Suppressor macrophage treated with lipopolysaccharide for 4 hours (primary cell): ENCODE measurements at places on chromosomes 5 and 9.

GRCh38 chr5:180603076-180603594 lies 11.8 kb upstream of the SCGB3A1 start:
- no peak for DNase-seq

DNA sequence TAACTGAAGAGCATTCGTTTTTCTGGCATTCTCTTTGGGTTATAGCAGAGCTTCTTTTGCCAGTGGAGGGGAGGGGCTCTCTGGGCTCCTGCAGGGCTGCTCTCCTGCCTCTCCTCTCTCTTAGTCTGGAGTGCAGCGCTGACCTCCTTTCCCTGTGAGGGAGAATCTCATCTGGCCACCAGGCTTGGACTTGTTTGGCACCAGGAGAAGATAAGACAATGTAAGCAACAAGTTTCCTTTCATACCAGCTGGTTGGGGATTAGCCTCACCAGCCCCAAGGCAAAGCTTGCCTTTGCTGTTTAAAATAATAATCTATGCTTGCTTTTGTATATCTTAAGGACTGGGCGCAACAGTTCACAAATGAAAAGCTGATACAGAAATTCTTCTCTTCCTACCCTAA lies 196.4 kb downstream of the TLE4 start:
- no peak for DNase-seq

GRCh38 chr5:32613050-32613672 lies 27.8 kb downstream of the SUB1 start:
- DNase-seq, result peak; percentile 84

- DNase-seq, result no peak
Measured at GRCh38 chr5:180346358-180346757, 6.8 kb downstream of the GFPT2 start.

DNA sequence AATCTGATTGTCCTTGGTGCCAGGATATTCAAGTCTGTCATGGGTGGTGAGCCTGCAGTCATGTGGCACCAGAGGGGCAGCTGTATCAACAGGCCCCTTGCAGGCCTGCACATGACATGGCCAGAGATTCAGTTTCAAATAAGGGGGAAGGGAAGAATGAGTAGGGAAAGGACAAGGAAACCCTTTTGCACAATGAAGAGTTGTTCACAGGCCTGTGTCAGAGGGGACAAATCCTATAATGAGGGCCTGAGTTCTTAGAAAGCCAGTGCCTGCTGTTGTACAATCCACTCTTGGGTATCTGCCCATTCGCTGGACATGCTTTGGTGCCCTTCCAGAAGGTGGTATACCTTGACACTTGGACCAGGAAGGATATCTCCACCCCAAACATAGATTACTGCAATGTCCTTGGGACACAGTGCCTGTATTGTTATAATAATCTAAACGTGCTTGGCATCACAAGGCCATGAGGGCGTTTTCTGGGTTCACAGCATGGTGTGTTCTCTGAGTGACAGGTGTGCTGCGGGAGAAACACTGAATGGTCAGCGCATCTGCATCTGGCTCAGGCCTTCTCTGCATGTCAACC lies 1.9 kb upstream of the TMEM171 start:
- DNase-seq, result no peak

DNA sequence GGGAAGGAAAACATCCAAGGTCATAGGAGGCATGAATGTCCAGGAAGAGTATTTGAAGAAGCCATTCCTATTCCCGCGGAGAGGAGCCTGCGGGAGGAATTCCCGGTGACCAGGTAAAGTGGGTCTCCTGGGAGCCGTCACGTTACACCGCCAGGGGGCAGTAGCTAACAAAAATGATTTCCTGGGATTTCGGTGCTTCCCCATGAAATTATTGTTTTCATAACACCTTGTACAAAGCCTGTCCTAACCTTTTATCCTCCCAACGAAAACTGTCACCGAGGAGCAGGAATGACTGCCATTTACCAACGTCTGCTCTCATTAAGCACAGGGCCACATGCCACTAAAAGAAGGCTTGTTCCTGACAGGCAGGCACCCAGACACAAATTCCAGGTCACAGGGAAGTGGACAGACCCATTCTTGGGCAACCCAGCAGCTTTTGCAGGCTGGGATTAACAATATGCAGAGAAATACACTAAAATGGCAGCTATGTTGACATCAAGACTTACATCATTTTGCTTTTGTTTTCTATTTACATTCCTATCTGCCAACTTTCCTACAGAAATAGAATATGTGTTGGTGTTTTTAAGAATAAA lies 41.2 kb upstream of the CTSL start:
- DNase-seq, result peak; percentile 59

DNA sequence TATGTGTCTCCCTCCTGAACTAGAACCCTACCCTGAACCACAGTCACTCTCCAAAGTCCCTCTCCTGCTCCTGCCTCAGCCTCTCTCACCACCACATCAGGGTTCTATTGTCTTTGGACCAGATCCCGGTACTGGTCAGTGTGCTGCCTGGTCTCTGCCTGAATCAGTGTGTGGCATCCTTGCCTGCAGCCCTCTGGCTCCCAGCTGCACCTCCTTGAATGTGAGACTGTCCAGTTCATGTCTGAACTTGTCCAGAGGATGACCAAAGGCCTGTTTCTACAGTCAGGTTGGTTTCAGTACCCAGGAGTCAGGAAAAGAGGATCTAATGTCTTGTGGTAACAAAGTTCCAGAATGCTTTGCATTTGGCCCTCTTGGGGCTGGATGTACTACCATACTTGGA lies 76.8 kb upstream of the RANBP3L start:
- no peak for DNase-seq

DNA sequence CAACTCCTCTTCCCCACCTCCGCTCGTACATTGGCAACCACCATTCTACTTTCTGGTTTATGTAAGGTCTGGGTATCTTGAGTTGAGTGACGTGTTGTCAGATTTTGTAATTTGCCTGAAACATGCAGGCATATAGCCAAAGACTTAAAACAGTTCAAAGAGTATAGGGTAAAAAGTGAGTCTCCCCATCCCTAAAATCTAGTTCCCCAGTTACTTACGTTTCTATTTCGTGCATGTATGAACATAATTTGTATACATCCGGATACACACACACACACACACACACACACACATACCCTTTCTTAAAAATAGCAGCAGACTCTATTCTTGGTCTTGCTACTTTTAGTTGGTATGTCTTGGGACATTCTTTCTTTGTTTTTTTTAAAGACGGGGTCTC lies 915 bp downstream of the HSDL2 start:
- peak; percentile 38 for DNase-seq

GRCh38 chr9:114140850-114141249 lies 14.5 kb upstream of the COL27A1 start:
- no peak for DNase-seq

DNA sequence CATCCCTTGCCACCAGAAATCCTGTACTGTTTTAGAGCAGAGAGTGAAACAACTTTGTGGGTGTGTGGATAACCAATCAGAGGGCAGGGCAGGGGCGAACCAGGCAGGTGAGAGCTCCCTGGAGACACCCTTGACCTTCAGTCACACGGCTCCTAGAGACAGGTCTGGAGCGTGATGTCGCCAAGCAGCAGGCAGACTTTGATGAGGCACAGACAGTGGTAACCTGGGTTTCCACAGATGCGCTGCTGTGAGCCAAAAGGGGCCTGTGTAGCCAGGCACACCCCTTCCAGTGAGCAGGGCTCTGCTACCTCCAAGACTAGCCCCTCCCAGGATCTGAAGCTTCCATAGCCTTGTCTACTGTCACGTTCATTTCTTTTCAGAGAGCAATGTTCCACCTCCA lies 317.8 kb upstream of the ADCY2 start:
- no peak for DNase-seq

DNA sequence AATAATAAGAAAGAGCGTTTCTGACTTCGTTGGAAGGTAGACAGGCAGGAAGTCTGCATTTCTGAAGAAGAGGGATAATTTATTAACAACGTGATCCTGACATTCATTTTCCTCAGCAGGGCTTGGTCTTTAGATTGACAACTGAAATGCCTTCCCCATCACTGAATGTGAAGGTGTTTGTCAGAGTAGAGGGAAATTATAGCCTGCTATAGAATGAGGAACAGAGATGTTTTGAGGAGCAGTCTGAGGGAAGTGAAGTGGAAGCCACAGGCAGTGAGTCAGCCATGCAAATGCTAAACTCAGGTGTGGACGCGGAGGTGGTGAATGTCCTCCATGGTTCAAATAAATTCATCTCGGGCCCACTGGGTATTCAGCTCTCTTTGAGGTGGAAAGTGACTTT lies 30.5 kb downstream of the C7 start:
- DNase-seq, result no peak

DNA sequence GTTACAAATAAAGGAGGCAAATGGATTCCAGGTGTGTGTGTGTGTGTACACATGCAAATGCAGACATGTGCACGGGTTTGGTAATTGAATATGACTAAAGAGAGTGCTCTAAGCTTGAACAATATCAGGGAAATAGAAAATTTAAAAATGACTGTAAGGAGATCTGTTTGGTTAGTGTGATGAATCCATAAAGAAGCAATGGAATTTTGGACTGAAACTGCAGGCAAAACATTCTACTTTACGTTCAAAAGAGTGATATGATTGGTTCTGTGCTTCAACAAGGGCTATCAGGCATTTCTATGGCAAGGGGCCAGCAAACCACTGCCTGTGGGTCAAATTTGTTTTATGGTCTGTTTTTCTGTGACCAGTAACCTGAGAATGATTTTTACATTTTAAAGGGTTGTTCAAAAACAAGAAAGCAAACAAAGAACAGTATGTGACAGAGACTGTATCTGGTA lies 332.8 kb upstream of the KLF9 start:
- no peak for DNase-seq

DNA sequence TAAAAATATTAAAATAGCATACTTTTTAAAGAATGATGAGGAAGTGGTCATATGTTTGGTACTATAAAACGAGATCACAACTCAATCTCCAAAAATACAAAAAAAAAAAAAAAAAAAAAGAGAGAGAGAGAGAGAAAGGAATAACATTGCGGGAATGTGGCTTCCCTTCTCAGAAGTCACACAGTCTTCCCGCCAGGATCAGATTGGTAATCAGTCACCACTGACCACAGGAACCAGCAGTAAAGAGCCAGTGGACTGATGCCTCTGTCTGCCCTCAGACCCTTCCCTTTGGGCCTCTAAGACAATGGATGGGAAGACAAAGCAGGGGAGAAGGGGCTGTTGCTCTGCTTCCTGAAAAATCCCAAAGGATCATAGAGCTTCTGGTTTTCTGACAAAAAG lies 104.9 kb downstream of the KLHL3 start:
- no peak for DNase-seq

GRCh38 chr5:89246252-89246651 lies 363.3 kb upstream of the MEF2C start:
- no peak for DNase-seq

GRCh38 chr9:89646189-89646939 lies 41.6 kb downstream of the GADD45G start:
- no peak for DNase-seq

DNA sequence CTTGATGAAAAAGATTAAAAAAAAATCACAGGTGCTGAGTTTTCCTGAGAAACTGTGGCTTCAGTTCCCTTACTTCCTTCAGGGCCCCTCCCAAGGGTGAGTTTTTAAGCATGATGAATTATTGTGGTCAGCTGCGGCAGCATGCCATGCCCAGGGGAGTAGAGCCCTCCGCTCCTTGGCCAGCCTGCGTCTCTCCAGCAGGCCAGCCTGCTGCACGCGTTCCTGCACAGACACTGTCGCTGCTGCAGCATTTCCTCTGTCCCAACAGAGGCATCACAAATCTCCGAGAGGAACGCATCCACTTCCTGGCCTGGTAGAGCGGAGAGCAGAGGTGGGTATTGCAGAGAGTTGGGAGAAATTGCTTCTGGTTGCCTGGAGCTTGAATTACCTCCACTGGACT lies 26.1 kb upstream of the GLRA1 start:
- no peak for DNase-seq

- no peak for DNase-seq
Measured at GRCh38 chr9:90504486-90504885, 138.1 kb downstream of the DIRAS2 start.

DNA sequence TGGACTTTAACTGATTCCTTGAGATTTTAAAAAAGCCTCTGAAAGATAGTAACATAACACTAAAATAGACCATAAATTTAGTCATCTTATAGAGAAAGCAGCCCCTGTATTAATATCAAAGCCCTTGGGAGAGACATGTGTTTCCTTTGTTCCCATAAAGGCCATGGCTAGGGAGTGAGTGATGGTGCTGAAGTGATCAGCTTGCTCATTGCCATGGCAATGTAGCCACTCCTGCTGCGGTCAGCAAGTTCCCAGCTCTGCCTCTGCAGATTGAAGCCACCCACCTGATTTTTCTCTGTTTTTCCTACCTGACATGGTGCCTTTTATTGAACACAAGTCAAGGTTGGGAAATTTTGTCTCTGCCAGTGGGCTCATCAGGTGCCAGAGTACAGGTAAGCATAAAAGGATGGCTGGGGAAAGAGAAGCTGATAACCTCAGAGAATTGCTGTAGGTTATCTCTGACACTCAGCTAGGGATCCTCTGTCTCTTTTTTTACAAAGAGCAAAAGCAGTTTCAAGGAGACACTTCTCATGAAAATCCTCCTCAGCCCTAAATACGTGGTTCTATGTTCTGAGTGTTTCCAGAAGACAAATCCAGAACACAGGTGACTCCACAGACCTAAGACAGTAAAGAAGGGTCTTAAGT lies 296.3 kb upstream of the NMUR2 start:
- no peak for DNase-seq

- DNase-seq, result no peak
Measured at GRCh38 chr9:68653141-68653595, 51.9 kb upstream of the PIP5K1B start.

DNA sequence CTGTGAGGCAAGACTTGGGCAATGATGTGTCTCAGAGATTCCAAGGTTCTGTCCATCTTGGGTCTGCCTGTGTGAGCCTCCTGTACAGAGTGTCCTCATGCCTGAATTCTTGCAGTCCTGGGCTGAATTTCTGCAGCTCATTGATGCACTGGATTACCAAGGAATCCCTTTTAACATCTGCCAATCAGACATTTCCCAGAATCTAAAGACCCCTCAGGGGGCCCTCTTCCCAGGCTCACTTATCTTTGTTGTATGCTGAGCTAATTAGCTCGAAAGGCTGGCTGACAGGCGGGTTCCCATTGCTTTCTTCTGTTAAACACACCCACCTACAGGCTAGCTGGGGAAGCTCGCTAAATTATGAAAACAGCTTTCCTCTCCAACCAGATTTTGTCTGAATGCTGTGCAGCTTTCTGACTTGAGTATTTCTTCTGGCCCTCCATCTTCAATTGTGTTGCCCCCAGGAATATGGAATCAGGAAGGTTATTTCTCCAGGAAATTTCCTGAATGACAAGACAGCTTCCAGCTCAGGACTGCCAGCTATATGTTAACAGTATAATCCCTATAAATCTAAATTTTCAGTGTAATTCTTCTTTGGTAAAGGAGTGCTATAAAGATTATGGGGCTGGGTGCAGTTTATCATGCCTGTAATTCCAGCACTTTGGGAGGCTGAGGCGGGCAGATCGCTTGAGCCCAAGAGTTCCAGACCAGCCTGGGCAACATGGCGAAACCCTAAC lies at the start of gene LIX1:
Gene LIX1 (minus strand): TSS at position 91 of the 734 bp plus-strand sequence. CDS start 35 bp downstream, at position 56.
- DNase-seq, result peak; percentile 57
